ENCODE measurements at places on chromosomes 1 and 21. TPM values are rescaled to one million over a fixed set of nuclear protein-coding genes. Genes with fewer than 3 reads are reported as not detected.

DNA sequence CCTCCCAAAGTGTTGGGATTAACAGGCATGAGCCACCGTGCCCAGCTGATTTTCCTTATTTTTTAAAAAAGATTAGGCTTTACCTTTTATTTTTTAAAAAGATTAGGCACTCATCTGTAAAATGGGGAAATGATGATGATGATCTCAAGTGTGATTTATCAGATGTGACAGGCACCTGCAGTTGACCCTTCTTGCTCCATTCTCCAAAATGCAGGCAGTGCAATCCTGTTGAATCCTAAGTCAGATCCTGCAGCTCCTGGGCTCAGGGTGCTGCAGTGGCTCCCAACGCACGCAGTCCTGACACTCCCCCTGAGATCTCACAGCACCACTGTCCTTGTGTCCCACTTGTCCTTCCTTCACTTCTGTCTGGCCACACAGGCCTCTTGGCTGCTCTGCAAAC lies 257.3 kb upstream of the KAZN start:
- DNase-seq = no peak

GRCh38 chr1:153572569-153573015 lies 6.9 kb upstream of the S100A2 start:
- no peak for DNase-seq

GRCh38 chr1:54028306-54029251 lies 10.6 kb upstream of the LDLRAD1 start:
- no peak for DNase-seq

NPR1 gene
- polyA plus RNA-seq = 12.7 TPM

Data from forelimb muscle (tissue), 1 donor.